Stimulated activated CD8-positive, alpha-beta memory T cell treated with anti-CD3 and anti-CD28 coated beads, Interleukin-4, amount 100 ng/mL, for 1 hour (primary cell): ENCODE measurements at places on chromosomes 16 and 17.

- DNase-seq, result no peak
Observed at GRCh38 chr16:4113358-4114256, 2.6 kb downstream of the ADCY9 start.

- DNase-seq, result no peak
Observed at GRCh38 chr17:3602499-3602898, 6.7 kb downstream of the TRPV1 start.

GRCh38 chr17:60134396-60135150, 15.2 kb upstream of the CA4 start:
- no peak for DNase-seq

DNA sequence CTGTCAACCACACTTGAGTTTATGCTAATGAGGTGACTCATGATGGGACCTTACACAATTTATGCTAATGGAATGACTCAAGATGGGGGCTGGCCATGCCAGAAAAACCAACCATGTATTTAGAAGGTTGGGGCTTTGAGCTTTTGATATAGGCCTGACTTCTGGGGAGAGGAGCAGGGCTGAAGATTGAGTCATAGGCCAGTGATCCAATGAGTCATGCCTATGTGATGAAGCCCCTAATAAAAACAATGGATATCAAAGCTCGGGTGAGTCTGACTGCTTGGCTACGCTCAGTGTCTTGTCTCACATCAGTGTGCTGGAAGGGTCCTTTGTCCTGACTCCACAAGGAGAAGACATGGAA, 7.3 kb downstream of the MFSD6L start:
- no peak for DNase-seq

DNA sequence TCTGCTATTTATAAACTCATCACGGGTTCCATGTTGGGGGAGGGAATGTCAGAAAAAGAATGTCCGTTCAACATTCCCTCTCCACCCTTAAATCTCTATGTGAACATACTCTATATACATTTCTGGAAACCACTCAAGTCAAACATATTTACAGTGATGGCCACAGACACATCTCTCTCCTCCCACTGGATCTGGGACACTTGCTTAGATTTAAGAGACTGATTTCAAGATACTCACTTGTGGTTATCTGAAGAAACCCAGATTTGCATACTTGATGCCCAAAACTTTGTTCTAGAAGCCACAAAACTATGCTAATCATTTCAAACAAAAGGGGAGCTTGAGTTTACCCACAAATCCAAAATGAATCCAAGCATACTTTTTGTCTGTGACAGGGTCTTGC, 182.9 kb upstream of the SOX9 start:
- no peak for DNase-seq

- DNase-seq, result no peak
Observed at GRCh38 chr16:13798211-13798610, 121.7 kb upstream of the ERCC4 start.

- no peak for DNase-seq
Observed at GRCh38 chr17:77451894-77452852, 311.4 kb downstream of the SEC14L1 start.

DNA sequence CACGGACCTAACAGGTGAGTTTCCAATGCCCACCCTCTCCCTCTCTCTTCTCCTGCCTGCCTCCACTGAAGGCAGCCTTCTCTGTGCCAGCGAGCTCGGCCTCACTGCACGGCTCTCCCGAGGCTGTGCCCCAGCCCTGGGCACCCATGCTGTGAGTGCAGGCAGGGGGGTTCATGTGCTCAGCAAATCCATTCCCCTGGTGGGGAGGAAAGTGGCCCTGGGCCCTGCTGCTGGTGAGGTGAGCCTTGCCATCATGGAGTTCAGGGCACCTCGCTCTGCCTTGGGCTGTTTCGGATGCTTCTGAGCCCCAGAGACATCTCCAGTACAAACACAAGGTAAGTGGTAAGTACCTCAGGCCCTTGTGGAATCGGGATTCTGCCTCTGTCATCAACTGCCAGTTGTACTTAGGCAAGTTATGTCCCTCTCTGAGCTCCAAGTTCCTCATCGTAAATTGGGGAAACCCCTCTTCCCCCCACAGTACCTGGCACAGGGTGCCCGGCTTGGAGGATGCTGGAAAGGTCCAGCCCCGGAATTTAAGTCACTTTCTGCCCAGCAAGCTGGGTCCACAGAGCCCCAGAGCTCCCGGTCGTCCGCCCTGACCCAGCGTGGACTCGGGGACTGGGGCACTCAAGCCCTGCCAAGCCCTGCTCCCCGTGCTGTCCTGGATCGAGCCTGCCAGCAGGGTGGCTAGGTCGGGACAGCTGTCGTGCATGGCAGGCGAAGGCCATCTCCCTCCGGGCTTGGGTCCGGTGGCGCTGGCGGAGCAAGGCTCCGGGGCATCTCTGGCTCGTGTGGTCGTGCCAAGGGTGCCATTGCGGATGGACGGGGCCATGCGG, 684 bp upstream of the NUDT16L1 start:
- DNase-seq, result no peak

- no peak for DNase-seq
Observed at GRCh38 chr17:27834571-27834970, 34.2 kb upstream of the NOS2 start.

- no peak for DNase-seq
Observed at GRCh38 chr16:66918803-66919568, at the start of gene CDH16. Gene CDH16, minus strand, starts transcription at chr16:66918885. Its CDS starts 820 bp downstream, at chr16:66918065.

DNA sequence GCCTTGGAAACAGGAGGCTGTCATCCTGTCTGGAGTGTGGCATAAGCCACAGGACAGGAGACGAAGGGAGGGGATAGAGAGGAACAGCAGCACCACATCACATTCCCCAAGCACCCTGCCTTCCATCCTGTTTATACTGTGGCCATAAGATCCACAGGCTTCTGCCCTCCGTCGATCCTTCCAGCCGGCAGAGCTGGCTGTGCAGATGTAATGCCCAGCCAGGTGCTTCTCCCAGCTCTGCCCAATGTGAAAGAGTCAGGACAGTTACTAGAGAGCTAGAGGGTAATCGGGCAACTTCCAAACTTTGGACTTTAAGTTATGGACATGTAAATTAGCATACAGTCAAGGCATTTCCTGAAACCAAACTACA, 368.4 kb downstream of the SOX9 start:
- DNase-seq, result no peak

DNA sequence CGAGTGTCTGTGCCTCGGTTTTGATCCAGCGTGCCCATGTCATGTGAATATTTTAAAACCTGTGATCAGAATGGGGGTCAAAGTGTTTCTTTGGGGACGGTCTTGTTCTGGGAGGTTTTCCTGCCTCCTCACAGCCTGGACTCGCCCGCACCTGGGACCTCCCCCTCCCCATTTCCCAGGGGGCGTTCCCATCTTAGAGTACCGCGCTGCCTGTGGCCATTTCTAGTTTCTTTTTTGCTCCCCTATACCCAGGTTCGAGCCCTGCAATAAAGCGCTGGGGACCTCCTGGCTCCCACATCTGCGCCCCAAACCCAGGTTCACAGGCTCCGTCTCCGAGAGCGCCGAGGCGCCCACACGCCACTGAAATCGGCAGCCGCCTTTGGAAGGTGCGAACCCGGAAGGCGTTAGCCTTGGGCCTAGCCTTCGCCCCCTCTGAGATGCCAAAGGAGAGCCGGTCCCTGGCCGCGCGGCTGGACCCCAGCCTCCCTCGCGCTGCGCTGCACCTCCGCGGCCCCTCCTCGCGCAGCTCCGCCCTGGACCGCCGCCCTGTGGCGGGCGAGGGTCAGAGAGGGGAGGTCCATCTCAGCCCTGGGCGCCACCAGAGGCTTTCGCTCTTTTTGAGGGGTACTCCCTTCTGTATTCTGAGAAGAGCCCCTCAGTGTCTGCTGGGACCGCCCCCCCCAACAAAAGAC, 1.7 kb downstream of the KCNJ12 start:
- DNase-seq, result no peak

DNA sequence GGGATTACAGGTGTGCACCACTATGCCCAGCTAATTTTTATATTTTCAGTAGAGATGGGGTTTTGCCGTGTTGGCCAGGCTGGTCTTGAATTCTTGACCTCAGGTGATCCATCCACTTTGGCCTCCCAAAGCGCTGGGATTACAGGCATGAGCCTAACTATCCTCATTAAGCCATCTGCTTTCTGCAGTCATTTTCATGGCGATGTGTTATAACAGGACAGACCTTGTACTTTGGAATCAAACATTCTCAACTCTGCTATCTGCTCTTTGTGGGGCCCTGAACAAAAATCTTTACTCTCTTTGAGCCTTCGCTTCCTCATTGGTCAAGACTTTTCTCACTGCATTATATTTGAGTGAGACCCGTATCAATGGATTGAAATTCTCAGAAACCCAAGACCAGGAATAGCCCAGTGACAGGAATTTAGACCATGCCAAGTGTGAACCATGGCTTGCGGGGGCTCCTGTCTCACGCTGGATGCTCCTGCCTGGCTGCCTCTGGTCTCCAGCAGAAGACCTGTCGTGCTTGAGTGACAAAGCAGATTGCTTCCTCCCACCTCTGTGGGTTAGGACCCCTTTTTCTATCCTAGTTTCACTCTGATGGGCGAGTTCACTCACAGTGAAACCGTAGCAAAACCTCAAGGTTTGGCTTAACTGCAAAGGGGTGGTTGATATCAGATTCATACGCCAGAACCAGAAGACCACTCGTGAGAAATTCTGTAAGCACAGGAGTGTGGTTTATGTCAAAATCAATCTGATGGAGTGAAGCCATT, 519.1 kb downstream of the MAF start:
- no peak for DNase-seq

DNA sequence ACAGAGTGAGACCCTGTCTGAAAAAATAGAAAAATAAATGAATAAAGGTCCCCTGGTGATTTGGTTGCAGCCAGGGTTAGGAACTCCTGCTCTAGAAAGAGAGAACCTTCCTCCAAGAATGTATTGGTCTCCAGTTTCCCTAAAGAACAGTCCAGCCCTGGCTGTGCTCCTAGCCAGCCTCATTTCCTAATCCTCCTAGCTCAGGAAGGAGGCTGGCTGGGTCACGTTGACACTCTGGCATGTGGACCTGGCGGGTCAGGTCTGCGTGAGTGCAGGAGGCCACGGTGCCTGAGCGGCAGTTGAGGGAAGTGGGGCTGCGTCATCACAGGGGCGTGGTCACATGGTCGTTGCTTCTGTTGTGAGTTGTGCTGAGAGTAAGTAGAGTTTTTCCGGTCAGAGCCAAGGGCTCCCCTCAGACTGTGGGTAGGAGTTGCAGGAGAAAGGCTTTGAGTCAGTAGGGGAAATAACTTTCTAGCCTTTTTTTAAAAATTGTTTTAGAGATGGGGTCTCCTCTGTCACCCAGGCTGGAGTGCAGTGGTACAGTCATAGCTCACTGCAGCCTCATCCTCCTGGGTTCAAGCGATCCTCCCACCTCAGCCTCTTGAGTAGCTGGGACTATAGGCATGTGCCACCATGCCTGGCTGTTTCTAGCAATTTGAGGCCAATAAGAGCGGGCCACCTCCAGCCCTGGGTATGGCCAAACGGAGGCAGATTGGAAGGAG, 194.0 kb upstream of the CIBAR2 start:
- DNase-seq, result peak; percentile 43

- DNase-seq, result no peak
Observed at GRCh38 chr17:61233991-61234750, 165.5 kb upstream of the TBX2 start.

- DNase-seq, result no peak
Observed at GRCh38 chr16:85208643-85209520, 96.6 kb upstream of the CIBAR2 start.

DNA sequence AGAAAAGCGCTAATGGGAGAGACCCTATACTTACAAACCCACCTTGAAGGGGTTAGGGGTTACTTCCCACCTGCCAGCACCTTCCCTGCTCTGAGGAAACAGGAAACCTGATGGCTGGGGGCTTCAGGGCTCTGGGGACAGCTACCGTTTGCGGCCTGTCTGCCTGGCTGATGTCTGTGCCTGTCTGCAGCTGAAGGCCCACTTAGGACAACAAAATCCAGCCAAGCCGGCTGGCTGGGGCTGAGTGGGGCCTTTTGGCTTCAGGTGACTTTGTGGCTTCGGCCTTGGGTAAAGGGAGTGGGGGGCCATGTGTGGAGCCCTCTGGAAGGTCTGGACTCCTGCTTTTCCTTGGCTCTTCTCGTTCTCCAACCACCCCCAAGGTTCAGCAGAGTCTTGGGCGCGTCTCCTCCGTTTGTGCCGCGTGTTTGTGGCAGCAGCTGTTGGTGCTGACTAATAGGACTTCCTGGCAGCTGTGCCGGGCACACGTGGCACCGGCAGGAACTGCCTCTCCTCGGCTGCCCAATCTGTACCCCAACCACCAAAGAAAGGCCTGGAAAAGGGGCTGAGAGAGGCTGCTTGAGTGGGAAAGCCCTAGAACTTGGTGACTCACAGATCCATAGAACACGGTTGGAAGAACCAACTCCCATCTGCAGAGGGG, 186.7 kb downstream of the MSI2 start:
- DNase-seq, result peak; percentile 17

DNA sequence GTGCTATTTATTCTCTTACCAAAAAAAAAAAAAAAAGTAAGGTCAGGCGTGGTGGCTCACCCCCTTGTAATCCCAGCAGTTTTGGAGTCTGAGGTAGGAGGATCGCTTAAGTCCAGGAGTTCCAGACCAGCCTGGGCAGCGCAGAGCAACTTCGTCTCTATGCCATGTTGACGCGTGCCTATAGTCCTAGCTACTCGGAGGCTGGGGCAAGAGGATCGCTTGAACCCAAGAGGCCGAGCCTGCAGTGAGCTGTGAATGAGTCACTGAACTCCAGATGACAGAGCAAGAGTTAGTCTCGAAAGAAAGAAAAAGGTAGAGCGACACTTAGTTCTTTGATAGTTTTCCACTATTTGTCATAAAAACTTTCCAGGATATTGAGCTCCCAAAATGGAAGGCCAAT, 1.4 kb upstream of the TENT4B start:
- DNase-seq, result no peak

DNA sequence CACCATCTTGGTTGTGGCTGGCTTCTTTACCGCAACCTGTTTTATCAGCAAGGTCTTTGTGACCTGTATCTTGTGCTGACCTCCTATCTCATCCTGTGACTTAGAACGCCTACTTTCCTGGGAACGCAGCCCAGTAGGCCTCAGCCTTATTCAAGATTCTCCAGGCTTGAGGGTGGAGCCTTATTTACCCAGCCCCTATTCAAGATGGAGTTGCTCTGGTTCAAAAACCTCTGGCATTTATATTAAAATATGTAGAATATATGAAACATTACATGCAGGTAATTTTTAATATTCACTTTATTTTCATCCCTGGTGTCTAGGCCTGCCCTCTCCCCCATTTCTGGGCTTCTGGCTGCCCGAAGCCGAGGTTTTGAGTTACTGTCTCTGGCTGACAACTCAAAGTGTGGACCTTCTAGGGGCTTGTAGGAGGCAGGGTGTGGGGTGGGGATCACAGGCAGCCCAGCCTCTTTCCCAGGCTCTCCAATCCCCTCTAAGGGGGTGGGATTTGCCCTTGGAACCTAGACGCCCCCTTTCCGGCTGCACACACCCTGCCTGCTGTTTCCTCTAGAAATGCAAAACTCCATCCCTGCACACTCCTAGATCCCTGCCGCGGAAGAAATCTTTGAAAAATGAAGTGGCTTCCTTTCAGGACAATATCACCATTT, 152.0 kb downstream of the KCNJ12 start:
- DNase-seq, result no peak
